ENCODE measurements at places on chromosomes 7 and 10.
A peak's percentile ranks its signal among the peaks of the same experiment; 100 is the strongest.

- DNase-seq, result peak; percentile 32
Measured at GRCh38 chr10:49518982-49519578, 19.8 kb downstream of the ERCC6 start.

GRCh38 chr10:12965571-12965970 lies 35.9 kb downstream of the CCDC3 start:
- peak; percentile 48 for DNase-seq

DNA sequence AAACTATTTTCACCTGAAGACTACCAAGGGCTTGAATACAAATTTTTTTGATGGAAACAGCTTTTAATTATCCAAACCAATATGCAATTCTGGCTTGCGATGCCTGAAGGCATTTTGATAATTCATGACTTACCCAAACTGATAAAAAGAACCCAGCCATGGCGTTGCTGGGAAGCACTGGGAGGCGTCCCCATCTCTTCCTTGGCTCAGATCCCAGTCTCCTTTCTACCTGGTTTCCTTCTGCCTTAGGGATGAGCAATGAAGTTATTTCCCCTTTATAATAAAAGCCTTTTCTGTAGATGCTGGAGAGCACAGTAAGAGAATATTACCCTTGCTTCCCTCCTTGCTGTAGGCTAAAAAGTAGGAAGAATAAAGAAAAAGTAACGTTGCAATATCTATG lies 129.1 kb upstream of the ANK3 start:
- DNase-seq, result no peak

DNA sequence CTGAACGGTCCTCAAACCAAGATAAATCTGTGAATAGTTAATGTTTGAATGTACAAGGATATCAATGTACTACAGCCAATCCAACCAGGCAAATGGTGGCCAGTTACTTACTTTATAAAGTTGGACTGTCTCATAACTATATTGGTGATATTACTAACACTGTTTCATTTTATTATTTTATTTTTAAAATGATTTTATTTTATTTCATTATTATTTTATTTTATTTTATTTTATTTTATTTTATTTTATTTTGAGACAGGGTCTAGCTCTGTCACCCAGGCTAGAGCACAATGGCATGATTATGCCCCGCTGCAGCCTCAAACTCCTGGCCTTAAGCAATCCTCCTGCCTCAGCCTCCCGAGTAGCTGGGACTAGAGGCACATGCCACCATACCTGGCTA lies 6.8 kb downstream of the IL15RA start:
- DNase-seq, result no peak

GRCh38 chr7:132869166-132869861 lies 212.6 kb downstream of the CHCHD3 start:
- no peak for DNase-seq

- no peak for DNase-seq
Measured at GRCh38 chr10:128026615-128027300, 99.5 kb downstream of the MKI67 start.

DNA sequence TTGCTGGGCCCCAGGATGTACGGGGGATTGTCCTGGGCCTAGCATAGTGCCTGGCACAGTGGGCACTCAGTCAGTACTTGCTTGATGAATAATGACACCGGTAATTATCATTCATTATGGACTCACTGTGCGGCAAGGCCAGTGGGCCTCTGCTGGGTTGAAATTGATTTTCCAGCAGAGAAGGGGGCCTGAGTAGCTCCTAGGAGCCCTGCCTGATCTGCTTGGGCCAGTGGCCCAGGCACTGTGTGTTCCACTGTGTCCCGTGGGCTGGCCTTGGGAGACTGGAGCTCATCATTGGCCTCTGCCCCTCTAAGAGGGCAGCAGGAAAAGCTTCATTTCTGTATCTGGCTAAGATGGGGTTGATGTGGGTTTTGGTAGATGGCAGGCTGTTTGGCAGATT lies 1.4 kb downstream of the CHST3 start:
- DNase-seq, result no peak

- DNase-seq, result no peak
Measured at GRCh38 chr10:114031073-114031972, 12.3 kb upstream of the ADRB1 start.

- DNase-seq, result no peak
Measured at GRCh38 chr7:30176463-30177109, 41.8 kb downstream of the MTURN start.

DNA sequence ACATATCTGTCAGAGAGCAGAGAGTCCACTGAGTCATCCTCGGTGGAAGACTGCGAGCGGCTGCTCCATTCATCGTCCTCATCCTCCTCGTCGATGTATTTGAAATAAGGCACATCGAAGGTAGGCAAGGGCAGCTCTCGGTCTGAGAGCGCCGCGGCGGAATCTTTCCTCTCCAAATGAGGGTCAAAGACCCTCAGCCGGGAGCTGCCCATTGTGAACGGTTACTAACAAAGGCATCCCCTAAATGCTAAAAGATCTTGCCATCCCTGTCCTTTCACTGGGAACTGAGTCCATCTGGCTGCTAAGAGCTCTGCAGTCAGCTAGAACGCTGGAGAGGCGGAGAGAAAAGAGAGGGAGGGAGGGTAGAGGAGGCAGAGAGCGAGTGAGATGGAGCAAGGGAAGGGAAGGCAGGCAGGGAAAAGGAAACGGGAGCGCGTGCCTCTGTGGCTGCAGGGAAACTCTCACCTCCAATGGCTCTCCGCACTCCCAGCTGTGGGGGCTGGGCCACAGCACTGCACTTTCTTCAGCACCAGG lies 163.4 kb downstream of the RAPGEF5 start:
- DNase-seq, result peak; percentile 50

GRCh38 chr7:132446666-132447278 lies 129.5 kb downstream of the PLXNA4 start:
- DNase-seq, result no peak

DNA sequence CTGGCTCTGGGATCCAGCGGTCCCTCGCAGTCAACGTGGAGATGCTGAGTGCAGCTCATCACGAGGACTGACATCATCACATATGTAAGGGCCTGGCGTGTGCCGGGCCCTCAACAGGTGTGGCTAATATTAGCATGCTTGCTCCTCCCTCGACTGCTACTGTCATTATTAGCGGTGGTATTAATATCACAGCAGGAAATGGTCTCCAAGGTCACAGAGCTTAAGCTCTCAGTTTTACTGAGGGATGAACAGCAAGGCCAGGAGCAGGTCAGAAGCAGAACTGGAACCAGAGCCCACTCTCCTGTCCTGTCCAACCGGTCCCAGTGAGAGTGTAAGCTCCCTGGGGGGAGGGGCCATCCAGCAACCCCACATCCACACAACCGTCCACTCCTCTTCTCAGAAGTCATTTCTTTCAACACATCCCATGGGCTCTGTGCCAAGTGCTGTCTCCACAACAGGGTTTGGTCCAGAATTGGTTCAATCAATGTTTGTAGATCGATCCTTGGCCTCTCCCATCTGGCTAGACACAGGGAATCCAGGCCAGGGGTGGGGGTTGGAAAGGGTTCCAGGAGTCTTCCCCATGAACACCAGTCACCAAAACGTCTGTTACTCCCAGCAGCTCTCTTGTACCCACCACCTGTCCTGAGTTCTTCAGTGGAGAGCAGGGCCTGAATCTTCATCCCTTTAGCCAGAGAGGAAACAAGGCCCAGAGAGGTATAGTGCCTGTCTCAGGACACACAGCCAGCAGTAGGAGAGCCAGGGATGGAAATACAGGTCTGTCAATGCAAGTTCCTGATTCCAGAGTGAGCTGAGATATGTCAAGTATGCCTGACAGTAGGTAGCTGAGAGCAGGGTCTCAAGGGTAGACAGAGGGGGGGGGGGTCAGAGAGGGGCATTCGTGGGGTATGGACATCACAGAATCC lies 45.3 kb upstream of the ZMIZ1 start:
- DNase-seq, result no peak

Measured in astrocyte (in vitro differentiated cells and primary cell).